ENCODE measurements at places on chromosomes 6 and 20.

DNA sequence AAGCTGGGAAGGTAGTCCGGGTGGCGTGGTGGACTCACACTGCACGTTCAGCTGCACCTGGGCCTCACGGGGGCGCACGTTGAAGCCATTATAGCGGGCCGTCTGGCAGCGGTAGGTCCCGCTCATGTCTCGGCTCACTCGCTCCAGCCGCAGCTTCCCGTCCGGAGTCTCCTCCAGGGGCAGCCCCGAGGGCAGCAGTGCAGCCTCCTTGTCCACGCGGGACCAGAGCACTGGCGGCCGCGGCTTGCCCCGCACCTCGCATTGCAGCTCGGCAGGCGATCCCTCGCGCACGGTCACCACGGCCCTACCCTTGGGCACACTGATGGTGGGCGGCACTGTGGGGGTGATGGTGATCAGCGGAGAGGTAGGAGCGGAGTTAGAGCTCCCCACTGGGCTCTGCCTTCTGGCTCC, 47.6 kb downstream of the MDGA1 start:
- DNase-seq = no peak

GRCh38 chr20:4366076-4366475, 350.7 kb upstream of the RNF24 start:
- no peak for DNase-seq

DNA sequence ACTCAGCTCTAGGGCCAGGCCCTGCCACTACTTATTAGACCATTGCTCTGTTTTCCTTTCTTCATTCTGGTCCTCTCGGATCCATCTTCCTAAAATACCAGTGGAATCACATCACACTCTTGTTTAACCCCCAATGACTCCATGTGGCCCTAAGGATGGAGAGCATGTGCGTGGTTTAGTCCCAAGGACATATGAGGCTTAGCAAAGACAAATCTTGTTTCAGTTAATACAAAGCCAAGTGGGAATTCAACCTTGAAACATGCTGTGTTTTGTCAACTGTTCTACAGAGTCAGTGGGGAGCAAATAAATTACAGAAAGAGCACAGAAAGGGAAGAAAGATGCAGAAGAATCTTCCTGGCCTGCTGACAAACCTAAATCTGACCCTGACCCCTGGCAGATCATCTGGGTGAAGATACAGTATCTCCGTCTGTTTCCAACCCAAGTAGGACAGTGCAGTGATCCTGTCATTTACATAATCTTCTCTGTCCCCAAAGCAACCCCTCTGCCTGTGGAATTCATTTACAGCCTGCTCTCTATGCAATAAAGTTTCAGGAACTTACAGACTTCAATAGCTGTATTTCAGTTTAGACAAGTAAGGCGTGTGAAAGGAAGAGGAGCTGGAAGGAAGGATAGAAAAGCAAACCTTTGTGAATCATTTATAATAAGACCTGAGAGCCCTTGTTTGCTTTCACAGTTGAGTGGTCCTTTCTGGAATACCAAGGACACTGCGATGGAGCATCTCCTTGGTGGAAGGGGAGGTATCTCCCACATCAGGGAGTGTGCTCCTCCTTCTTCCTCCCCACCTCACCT, 144.0 kb downstream of the THBS2 start:
- no peak for DNase-seq

GRCh38 chr6:129860908-129861665, at the start of gene TMEM244:
Gene TMEM244 (minus strand): TSS chr6:129861315. CDS start chr6:129861188, 127 bp downstream.
- no peak for DNase-seq

DNA sequence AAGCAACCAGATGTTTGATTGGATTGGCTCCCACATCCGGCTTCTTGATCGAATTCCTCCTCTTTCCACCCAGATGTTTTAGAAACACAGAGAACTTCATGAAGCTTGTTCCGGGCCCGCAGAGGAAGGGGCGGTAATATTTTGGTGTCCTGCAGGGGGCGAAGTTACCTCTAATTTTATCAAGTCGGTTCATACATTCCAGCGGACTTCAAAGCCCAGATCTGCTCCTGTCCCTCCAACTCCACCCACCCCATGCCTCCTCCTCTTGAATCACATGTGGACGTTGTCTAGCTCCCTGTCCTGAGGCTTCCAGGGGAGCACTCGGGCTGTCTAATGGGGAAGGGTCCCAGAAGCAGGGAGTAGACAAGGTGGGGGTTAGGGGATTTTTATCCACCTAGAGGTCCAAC, 2.9 kb upstream of the BMP6 start:
- DNase-seq = no peak

GRCh38 chr20:61364147-61364546, 112.1 kb downstream of the CDH4 start:
- no peak for DNase-seq

DNA sequence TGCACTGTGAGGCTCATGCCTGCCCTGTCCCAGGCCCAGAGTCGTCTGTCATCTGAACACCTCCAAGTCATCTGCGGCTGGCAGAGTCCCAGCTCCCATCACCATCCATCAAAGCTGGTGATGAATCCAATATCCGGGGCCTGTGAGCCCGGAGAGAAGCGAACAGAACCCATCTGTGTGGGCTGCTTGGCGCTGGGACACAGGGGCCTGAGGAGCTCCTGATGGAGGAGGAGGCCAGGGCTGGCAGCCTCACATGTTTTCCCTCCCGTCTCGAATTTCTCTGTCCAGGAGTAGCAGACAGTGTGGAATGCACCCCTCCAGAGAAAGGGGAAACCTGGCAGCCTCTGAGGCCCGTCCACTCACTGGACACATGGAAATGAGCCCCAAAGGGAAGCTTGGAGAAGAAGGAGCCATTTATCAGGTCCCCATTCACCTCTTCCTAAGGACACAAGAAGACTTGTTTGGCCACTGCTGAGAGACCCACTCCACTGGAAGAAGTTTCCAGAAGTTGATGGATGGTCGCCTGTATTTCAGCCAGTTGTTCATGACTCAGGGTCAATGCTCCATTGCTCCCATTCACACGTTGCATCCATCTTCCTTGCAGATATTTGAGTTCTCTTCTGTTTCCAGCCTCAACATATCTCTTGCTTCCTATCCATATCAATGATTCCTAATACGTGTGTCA, 307.5 kb upstream of the SULF2 start:
- DNase-seq = no peak

- no peak for DNase-seq
These were observed 64.9 kb upstream of the NUP153 start for GRCh38 chr6:17771609-17772008.

GRCh38 chr6:169930799-169931198, 179.4 kb downstream of the ERMARD start:
- DNase-seq = no peak

DNA sequence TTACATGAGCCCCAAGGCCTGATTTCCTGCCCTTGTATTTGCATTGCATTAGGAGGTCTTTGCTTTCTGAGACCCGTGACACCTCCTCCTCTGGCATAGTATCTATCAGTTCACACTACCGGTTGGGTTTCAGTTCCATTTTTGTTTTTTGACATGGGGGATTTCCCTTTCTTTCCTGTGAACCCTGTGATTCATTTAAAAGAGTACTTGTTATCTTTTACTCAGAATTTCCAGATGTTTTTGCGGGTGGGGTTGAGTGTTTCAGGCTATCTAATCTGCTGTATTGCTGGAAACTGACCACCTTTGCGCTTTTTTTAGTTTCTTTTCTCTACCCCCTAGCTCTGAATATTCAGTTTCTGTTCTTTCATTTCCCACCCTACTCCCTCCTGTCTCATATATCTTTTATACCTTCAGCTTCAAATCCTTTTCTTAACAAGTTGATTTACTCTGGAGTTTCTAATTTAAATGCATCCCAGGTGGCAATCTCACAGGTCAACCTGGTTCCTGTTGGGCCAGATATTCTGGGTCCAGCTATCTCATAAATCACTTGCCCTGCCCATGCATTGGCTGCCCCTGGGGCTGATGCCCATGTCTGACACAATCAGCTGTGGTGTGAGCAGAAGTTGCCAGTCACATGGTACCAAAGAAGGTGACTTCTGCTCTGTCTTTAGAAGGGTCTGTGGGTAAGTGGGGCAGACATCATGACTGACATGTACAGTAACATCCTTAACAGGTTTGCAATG, 14.3 kb upstream of the NCOA3 start:
- DNase-seq = no peak

- DNase-seq = no peak
These were observed 81.3 kb upstream of the BMP2 start for GRCh38 chr20:6686171-6686570.

GRCh38 chr6:164346631-164347030, 932.1 kb downstream of the QKI start:
- no peak for DNase-seq

DNA sequence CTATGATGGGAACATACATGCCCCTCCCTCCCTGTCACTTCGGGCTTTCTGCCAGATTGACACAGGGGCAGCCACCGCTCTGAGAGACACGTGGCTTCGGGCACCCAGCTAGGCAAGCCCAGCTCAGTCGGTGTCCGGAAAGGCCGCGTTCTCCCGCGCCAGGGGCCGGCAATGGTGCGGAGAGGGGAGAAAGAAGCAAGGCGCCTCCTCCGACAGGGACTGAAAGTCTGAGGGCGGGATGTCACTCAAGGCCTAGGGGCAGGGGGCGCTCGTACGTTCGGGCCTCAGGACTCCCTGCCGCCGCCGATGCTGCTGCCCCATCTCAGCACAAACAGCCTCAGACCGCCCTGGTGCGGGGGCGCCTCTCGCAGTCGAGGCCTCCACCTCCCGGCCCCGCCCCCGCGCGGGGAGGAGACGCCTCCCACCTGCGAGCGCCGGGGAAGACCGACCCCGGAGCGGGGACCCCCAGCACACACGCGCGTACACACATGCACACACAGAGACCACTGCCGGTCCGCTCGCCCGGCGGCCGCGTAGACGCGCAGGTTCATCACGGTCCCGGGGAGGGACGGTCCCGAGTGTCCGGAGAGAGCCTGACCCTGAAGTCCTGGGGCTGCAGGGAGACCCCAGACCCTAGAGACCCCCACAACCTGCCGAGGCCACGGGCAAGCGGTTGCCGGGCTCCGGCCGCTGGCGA, 1.9 kb downstream of the GRM4 start:
- DNase-seq = no peak

Measured in cerebellar nuclear complex (tissue), 1 donor.